Mesendoderm (in vitro differentiated cells): ENCODE measurements at places on chromosomes 3 and 15.

DNA sequence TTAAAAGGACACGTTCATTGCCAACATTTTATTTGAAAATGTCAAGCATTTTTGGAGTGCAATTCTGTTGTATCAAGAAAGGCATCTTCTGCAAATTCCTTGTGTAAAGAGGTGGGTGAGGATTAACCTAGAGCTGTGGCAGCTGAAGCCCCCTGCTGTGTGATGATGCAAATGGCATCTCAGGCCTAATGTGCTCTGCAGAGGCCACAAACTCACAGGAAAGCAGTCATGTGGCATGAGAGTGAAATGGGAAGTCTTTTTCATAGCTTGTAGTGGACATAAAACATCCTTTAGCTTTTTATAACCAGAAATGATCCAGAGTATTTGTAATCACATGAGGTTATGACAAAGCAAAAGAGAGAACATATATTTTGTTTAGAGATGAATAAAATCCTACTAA is 6.4 kb downstream of the CADM2 start:
- DNase-seq = peak; percentile 96

DNA sequence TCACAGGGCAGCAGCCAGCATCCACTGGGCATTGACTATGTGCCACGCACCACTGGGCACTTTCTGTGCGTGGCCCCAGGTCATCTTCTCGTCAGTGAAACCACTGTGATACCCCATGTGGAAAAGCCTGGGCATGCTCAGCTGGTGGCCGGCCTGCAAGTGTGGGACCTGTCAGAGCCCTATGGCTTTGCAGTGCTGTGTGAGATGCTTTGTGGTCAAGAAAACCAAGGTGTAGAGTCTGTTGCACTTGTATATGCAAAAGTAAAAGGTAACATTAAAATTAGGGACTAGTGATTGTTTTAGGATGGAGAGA is 69.5 kb downstream of the PGPEP1L start:
- DNase-seq = no peak

GRCh38 chr3:72601983-72602750 is 246.1 kb downstream of the SHQ1 start:
- DNase-seq = no peak

DNA sequence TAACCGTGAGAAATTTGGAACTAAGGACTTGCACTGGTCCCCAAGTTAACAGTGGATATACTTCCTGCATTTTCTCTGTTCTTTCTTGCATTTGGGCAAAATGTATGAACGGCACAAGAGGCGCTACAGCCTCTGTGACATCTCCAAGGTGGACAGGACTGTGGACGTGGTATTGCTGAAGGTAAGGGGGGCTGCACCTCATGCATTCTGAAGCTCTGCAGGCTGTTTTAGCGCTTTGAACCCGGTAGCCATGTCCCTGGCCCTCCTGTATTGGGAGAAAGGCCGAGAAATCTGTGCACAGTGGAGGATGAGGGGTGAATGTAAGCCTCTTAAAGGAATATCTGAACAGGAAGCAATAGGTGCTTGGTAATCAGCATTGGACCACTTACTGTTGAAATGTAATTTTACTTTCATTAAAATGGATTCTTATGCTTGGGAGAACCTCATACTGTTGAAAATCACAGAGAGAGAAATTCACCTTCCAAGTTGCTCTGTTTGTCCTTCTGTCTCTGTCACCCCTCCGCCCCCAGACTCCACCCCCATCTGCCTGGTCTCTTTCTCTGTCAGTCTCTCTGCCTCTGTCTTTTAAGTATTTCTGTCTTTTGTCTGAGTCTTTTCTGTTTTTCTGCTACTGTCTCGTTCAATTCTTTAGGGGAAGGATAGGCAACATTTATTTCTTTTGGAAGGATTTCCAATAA is 174.6 kb downstream of the KLHL25 start:
- no peak for DNase-seq

- DNase-seq = no peak
Observed at GRCh38 chr3:47856669-47857068, 53.7 kb downstream of the DHX30 start.

- no peak for DNase-seq
Observed at GRCh38 chr3:140091143-140091542, 156.2 kb downstream of the CLSTN2 start.

GRCh38 chr3:33942483-33943150 is 144.2 kb downstream of the PDCD6IP start:
- no peak for DNase-seq

- DNase-seq = no peak
Observed at GRCh38 chr15:27843146-27843545, 256.0 kb downstream of the OCA2 start.

GRCh38 chr3:44068753-44069152 is 172.9 kb upstream of the TOPAZ1 start:
- no peak for DNase-seq

- no peak for DNase-seq
Observed at GRCh38 chr3:126781889-126782491, 78.0 kb downstream of the CHCHD6 start.

GRCh38 chr3:130894130-130894985 is 474 bp downstream of the ATP2C1 start:
- DNase-seq = no peak

DNA sequence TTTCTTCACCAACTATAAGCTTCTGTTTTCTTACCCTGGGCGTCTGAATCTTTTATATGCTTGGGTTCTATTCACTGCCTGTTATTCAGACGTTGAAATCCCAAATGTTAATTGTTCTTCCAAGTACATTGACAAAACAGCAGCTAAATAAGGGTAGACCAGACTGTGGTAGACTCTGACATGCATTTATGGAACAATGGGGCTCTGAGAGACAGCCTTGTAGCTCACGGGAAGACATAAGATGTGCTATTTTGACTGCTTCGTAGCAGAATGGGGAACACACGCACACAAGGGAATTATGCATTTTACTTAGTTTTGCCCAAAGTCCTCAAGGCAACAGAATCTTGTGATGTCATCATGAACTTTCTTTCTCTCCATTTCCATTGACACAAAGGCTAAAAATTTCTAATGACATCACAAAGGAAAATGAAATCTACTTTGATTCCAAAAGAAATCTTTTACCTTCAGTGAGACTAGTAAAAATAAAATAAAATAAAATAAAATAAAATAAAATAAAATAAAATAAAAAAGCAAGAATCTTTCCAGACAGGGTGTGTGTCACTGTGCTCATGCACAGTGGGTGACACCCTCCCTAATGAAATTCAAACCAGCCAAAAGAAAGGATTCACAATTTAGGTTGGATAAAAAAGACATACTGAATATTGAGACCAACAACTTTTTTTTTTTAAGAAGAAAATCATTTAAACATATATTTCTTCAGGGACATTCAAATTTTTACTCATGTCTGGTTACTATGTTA is 346.6 kb downstream of the ZBTB20 start:
- DNase-seq = no peak

DNA sequence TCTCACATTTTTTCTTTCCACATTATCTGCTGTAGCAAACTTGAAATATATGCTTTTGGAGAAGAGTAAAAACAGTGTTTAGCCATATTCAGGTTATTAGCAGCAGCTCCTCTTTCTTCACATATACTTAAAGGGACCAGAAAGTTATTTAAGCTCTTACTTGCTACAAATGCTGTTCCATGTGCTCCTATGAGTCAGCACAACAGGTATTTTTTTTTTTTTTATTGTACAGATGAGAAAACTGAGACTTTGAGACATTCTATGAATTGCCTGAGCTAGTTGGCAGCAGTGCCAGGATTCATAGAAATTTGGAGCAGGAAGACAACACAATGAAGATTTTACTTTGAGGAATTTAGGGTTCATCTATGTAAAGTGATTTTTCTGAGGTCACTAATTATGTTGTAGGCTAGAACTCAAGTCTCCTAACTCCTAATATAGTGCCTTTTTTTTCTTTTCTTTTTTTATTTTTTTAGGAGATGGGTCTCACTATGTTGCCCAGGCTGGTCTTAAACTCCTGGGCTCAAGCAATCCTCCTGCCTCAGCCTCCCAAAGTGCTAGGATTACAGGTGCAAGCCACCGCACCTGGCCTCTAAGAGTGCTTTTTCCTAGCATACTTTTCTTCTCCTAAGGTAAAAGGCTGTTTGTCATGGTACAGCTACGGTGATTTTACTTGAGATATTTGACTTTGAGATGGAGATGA is 23.6 kb downstream of the SETD5 start:
- DNase-seq = no peak

- DNase-seq = no peak
Observed at GRCh38 chr3:120040813-120041377, 53.4 kb downstream of the GSK3B start.

GRCh38 chr15:87623832-87624231 is 632.7 kb downstream of the NTRK3 start:
- DNase-seq = peak; percentile 77

DNA sequence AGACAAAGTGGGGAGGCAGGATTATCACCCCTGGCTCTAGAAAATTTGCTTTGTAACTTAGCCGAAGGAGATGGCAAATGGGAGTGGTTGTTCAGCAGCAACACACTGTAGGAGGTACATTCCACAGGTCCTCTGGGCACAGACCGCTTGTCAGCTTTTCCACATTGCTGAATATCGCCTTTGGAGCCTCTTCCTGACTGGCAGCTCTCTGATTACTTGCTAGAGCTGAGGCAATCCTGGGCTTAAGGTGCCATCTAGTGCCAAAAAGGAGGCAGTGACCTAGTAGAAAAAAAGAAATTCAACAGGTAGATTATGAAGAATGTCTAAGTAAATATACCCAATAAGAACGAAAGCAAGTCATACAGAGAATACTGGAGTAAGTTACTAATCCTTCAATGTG is 13.1 kb upstream of the SCN5A start:
- peak; percentile 96 for DNase-seq

DNA sequence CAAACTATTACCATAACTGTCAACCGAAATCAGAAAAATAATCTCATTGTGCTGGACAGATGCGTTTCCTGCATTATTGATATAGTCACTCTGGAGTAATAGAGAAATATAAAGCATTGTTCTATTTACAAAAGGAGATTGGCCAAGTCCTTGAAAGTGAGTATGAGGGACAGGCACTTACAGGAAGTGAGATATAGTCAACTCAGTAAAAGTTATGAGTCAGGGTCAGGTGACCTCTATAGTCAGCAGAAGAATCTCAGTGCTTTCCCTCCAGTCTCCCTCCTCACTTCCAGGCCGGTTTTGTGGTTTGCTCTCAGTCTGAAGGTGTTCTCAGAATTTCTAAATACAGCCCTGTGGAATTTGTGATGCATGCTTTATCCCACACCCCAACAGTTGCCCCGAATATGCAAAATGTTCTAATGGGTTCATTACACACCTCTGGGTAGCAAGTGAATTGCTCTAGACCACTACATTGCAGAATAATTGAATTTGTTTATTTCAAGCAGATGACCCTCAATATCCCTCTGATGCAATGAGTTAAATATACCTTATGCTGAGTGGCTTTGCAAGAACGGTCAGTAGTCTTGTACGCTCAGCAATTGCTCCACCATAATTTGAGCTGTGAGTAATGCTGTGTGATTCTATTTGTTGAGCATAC is 787.7 kb downstream of the MCTP2 start:
- DNase-seq = peak; percentile 65

DNA sequence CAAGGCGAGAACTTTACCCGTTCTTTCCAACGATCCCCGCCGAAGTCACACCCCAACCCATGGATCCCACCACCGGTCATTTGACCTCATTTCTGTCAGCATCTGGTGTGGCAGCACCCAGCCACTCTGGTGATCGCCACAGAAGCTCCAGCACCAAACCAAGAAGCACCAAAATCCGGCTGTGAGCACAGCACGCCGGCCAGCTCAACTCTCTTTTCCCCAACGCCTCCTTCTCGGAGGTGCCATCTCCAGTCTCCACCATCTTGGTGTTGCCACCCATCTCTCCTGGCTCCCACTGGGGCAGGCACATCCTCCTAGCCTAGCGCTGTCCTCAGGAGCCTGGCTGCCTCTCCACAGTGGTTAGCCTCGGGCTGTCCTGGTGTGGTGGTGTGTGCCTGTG is 6.5 kb downstream of the MUC4 start:
- no peak for DNase-seq

DNA sequence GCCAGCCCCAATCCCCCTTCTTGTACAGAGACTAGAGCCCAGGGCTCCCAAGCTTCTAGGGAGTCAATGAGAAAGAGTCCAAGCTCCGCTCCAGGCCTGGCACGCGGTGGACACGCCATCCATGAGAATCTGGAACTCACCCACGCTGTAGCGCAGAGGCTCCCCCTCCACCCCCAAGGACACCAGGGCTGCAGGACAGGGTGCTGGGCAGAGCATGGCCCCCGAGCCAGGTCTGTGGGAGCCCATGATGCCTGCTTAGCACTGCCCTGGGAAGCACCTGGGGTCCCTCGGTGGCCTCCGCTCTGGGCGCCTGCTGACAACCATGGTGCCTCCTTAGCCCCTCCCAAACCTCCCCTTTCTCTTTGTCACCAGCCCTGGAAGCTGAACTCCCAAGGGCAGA is 28.5 kb downstream of the ACSBG1 start:
- no peak for DNase-seq

DNA sequence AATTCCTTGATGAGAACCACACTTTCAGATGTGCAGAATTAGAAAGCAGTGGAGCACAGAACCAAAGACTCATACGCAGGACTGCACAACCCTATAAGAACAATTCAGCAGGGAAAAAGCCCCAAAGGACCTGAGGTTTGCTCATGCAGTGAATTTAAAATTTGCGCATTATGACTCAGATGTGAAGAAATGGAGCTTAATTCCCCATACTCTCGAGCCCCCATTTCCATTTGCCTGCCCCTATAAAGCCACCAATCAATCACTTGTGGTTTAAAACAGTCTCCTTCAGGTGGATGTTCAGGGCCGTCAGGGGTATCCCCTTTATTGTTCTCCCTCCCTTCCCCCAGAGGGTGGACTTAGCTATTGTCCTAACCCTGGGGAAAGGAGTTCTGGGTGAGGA is 221.2 kb downstream of the IGSF11 start:
- no peak for DNase-seq

GRCh38 chr3:172709774-172710663 is 848 bp downstream of the NCEH1 start:
- DNase-seq = peak; percentile 75
